GM13977 (cell line): ENCODE measurements at places on chromosomes 7 and 10.

DNA sequence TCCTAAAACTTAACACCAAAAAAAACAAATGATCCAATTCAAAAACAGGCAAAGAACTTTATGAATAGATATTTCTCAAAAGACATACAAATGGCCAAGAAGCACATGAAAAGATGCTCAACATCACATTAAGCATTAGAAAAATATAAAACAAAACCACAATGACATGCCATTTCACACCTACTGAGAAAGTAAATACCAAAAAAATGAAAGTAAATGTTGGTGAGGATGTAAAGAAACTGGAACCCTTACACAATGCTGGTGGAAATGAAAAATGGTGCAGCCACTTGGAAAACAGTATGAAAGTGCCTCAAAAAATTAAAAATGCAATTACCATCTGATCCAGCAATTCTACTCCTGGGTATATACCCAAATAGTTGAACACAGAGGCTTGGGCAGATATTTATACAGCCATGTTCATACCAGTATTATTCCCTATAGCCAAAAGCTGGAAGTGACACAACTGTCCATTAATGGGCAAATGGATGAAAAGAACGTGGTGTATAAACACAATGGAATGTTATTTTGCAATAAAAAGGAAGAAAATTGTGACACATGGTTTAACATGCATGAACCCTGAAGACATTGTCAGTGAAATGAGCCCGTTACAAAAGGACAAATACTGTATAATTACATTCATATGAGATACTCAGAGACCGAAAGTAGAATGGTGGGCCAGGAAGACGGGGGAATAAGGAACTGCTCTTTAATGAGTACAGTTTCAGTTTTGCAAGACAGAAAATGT is 89.0 kb downstream of the JMJD1C start:
- peak; percentile 45 for DNase-seq

DNA sequence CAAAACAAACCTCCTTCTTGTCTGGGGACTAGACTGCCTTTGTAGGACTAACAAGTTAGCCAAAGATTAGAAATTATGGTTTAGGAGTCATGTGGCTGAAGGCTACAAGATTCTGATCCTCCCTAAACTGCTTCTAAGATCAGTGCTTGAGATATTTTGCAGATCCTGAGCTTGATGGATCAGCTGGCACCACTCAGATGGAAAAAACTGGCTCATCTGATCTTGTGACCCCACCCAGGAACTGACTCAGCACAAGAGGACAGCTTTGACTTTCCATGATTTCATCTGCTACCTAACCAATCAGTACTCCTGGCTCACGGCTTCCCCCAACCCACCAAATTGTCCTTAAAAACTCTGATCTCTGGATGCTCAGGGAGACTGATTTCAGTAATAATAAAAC is 271.5 kb upstream of the TAC1 start:
- no peak for DNase-seq

- DNase-seq: no peak
Observed at GRCh38 chr7:128056901-128057300, 25.7 kb upstream of the LRRC4 start.

DNA sequence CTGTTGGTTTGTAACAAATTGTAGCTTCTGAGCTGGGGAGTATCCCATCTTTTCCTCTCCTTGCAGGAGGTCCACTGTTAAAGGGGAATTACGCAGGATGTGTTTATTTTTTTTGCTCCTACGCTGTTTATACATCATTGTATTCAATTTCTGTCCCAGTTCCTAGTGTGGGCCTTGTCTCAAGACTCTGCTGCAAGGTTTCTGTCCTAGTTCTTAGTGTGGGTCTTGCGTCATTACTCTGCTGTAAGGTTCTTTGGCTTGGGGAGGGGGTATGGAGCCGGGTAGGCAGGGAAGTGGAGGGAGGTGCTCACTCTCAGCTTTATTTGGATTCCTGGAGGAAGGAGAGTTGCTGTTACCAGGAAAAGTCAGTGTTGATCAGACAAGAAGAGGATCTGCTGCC is 64.0 kb upstream of the TRIM8 start:
- no peak for DNase-seq

- no peak for DNase-seq
Observed at GRCh38 chr10:126391192-126391885, 3.1 kb upstream of the ADAM12 start.

DNA sequence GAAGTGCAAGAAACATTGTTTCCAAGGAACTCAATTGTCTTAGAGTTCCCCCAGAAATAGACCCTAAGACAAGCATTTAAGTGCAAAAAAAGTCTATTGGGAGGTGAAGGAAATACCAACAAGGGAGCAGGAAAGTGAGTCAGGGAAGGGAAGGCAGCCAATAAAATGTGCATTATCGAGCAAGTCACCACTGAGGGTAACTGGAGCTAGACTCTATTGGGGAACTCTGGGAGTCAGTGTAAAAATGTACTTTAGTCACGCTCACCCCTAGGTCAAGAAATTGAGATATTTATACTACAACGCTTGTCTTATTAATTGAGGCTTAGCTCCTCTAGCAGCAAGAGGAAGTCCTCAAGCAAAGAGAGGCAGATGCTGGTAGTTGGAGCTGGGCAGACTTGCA is 137.7 kb downstream of the RTKN2 start:
- DNase-seq: no peak

DNA sequence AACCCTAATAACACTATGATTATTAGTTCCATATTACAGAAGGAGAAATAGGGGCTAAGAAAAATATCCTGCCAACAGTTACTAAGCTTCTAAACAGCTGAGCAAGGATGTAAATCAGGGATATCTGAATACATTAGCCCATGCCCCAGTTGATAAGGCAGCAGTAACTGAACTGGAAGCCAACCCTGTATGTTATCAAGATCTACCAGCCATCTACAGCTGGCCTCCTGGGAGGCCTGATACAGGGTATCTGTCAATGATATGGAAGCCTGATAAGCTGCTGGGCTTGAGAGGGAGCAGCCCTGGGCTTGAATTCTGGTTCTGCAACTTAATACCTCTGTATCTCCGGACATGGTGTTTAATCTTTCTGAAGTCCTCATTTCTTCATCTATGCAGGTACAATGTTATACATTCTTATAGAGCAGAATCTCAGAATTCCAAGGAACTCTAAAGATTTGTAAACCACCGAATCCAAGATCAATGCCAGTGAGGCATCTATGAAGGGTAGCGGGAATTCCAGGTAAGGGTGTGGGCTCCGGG is 37.9 kb upstream of the AFAP1L2 start:
- no peak for DNase-seq

DNA sequence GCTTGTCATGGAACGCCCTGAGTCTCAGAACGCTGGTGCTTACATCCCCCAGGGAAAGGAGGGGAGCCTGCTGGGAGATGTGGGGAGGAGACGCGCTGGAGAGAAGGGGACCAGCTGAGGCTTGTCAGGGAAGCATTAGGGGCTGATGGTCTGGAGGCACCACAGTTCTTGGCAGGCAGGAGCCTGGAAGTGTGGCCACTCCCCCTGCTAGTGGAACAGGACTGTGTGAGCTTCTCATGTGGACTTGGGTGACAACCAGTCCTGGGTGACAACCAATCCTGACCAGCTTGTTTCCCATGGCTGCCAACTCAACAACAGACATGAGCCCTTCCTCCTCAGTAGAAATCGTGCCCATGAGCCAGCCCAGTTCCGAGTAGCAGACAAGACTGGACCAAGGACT is 87.8 kb downstream of the SPDYE5 start:
- DNase-seq: no peak

DNA sequence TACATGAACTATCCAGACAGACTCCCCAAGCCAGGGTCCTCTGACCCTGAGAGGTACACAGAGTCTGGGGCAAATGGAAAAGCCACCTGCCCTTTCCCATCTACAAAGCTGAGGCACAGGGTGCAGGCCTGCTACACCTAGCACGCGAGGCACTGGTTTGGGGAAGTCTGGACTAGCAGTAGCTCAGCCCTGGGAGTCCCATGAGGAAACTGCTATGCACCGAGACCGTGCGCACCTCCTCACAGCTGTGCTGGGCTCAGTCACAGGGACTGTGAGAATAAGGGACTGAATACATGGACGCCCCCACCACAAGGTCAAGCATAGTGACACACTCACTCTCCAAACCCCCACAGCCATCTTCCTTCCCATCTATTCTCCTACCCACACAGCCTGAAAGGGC is 8.2 kb downstream of the MAT1A start:
- DNase-seq: no peak

- no peak for DNase-seq
Observed at GRCh38 chr7:5324961-5325360, 42.2 kb downstream of the SLC29A4 start.

- DNase-seq: no peak
Observed at GRCh38 chr7:77420986-77421672, 5.0 kb upstream of the GSAP start.

- no peak for DNase-seq
Observed at GRCh38 chr10:77842652-77843212, 83.8 kb downstream of the DLG5 start.

GRCh38 chr7:141271451-141271850 is 197.6 kb downstream of the TMEM178B start:
- no peak for DNase-seq
